ENCODE measurements at places on chromosomes 4 and X.

- H3K36me3 ChIP-seq = no peaks in the 10 kb centered on the region
- H3K4me1 ChIP-seq = peaks cover 10% of the 10 kb centered on the region
- peak overlapping the region; percentile 48 for H3K27ac ChIP-seq
- H3K4me3 ChIP-seq = no peak overlapping the region
- no peak for DNase-seq
These were observed 35.7 kb downstream of the AFAP1 start for GRCh38 chr4:7903791-7904516.

- H3K27ac ChIP-seq = no peak overlapping the region
- H3K4me1 ChIP-seq = no peaks in the 10 kb centered on the region
- H3K27me3 ChIP-seq = peaks cover 43% of the 10 kb centered on the region
- no peak for DNase-seq
These were observed 37.8 kb upstream of the CAPN6 start for GRCh38 chrX:111308039-111308438.

DNA sequence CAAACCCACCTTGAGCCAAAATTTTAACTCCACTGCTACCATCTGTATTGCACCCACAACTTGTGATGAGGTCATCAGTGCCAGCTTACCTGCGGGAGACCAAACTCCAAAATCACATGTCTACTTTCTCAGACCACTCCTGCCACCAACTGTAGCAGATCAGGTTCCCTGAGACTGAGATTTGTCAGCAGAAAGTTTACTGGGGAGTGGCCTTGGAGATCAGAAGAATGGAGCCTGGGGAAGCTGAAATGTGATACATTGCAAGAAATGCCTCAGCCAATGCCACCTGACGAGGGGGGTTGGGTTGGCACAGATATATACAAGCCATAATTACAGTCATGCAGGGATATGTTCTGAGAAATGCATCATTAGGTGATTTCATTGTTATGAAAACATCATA, 19.1 kb downstream of the HAUS3 start:
- no peak overlapping the region for H3K4me3 ChIP-seq
- H3K27ac ChIP-seq = no peak overlapping the region
- H3K27me3 ChIP-seq = no peaks in the 10 kb centered on the region
- no peaks in the 10 kb centered on the region for H3K4me1 ChIP-seq

GRCh38 chrX:16839852-16840460, 30.2 kb downstream of the RBBP7 start:
- H3K36me3 ChIP-seq = peaks cover 4% of the 10 kb centered on the region
- H3K27ac ChIP-seq = peak overlapping the region; percentile 8
- no peaks in the 10 kb centered on the region for H3K4me1 ChIP-seq
- no peak for DNase-seq

DNA sequence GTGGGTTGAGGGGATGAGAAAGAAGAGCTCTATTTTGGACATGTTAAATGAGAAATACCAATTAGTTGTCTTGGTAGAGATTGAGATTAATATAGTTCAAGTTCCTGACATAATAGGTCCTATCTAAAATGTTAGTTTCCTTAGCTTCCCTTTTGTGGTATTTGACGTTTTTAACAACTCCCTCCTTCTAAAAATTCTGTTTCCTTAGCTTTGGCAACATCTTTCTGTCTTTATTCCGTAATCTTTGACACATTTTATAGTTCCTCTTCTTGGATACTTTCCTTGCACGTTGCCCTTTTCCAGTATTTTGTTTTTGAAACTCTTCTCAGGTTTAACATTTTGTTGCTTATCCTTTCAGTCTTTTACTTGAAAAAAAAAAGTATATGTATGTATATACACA, 36.9 kb downstream of the LAMTOR3 start:
- no peak overlapping the region for H3K4me3 ChIP-seq
- H3K4me1 ChIP-seq = no peaks in the 10 kb centered on the region
- no peak overlapping the region for H3K27ac ChIP-seq
- H3K36me3 ChIP-seq = no peaks in the 10 kb centered on the region
- no peaks in the 10 kb centered on the region for H3K27me3 ChIP-seq
- no peak for DNase-seq

DNA sequence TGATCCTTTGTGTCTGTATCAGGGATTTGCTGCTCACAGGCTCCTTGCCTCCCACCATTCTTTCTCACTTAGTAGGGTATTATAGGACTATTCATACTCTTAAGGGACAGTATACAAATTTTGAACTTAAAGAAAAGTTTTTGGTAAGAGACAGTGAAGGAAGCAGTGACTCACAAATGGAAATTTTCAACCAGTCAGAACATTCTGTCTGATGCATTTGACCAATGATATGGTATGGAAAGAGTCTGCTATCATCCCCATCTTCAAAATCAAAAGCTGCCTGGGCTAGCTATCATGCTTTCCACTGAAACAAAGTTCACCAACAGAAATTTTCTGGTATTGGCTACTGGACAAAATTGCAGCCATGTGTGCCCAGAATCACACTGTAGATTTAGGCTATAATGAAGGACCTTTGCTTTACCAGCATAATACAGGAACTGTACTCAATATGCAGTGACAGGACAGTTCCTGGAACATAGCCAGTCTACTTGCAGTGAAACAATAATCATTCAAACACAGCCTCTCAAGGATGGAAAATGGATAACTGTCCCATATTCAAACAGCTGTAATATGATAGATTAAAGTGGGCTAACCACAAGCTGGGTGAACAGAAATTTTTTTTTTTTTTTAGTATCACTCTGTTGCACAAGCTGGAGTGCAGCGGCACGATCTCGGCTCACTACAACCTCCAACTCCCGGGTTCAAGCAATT, 109.0 kb upstream of the ACSL4 start:
- peaks cover 43% of the 10 kb centered on the region for H3K27me3 ChIP-seq
- H3K4me1 ChIP-seq = no peaks in the 10 kb centered on the region
- no peaks in the 10 kb centered on the region for H3K36me3 ChIP-seq

- no peak overlapping the region for H3K4me3 ChIP-seq
- DNase-seq = no peak
- no peaks in the 10 kb centered on the region for H3K27me3 ChIP-seq
- H3K36me3 ChIP-seq = no peaks in the 10 kb centered on the region
- no peak overlapping the region for H3K27ac ChIP-seq
These were observed 363.8 kb upstream of the FTHL17 start for GRCh38 chrX:31435592-31435991.

DNA sequence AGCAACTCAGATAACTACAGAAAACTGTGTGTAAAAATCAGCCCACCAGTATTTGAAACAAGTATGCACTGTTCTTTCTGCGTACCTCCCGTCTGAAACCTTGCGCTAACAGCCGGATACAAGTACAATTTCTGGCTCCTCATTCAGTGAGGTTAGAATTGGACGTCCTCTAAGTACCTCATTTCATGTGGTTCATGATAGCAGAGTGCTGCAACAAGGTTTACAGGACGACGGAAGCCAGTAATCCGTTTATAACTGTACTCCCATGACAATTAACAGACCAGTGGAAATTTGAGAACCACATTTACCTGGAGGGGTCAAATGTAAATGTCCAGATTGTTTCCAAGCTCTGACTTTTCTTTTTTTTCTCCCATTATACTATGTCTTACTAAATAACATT, 52.9 kb upstream of the TENM3 start:
- no peaks in the 10 kb centered on the region for H3K36me3 ChIP-seq
- H3K4me1 ChIP-seq = no peaks in the 10 kb centered on the region
- H3K4me3 ChIP-seq = no peak overlapping the region
- no peak overlapping the region for H3K27ac ChIP-seq

- H3K36me3 ChIP-seq = no peaks in the 10 kb centered on the region
- H3K4me3 ChIP-seq = no peak overlapping the region
- H3K27me3 ChIP-seq = peaks cover 34% of the 10 kb centered on the region
These were observed 66.3 kb downstream of the TSPAN7 start for GRCh38 chrX:38627683-38628082.

- no peaks in the 10 kb centered on the region for H3K4me1 ChIP-seq
- no peak overlapping the region for H3K4me3 ChIP-seq
- H3K27me3 ChIP-seq = no peaks in the 10 kb centered on the region
- no peak overlapping the region for H3K27ac ChIP-seq
These were observed 120.6 kb upstream of the MID1 start for GRCh38 chrX:10741003-10741402.

- H3K36me3 ChIP-seq = no peaks in the 10 kb centered on the region
- DNase-seq = peak; percentile 43
- no peaks in the 10 kb centered on the region for H3K27me3 ChIP-seq
- H3K27ac ChIP-seq = peak overlapping the region; percentile 42
- H3K4me1 ChIP-seq = no peaks in the 10 kb centered on the region
These were observed 76.9 kb upstream of the SCOC start for GRCh38 chr4:140296335-140297220.

DNA sequence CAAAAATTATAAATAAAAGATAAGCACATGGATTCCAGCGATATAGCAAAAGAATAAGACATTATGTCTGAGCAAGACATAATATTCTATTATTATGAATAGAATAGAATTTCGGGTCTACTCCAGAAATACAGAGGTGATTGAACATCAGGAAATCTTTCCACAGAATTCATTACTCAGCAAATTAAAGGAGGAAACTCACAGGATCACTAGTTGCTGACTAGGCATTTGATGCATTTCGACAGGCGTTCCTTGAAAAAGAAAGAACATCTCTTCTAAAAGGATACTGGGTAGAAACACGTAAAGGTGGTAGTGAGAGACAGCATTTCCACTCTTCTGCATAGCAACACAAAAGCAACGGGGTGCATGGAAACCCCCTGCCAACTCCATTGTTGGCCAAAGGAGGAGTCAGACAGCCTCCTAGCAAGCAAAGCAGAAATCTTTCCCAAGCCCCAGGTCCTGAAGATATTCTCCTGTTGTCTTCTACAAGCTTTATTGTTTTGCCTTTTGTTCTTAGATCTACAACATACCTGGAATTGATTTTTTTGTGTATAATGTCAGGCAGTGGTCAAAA, 14.3 kb upstream of the PDZD4 start:
- H3K27me3 ChIP-seq = no peaks in the 10 kb centered on the region
- H3K4me3 ChIP-seq = no peak overlapping the region
- no peaks in the 10 kb centered on the region for H3K4me1 ChIP-seq
- DNase-seq = no peak
- H3K36me3 ChIP-seq = no peaks in the 10 kb centered on the region
- H3K27ac ChIP-seq = no peak overlapping the region
